Right lung (tissue), 10 donors: ENCODE measurements at places on chromosomes 6 and 20. TPM values are rescaled to one million over a fixed set of nuclear protein-coding genes. Genes with fewer than 3 reads are reported as not detected.

DNA sequence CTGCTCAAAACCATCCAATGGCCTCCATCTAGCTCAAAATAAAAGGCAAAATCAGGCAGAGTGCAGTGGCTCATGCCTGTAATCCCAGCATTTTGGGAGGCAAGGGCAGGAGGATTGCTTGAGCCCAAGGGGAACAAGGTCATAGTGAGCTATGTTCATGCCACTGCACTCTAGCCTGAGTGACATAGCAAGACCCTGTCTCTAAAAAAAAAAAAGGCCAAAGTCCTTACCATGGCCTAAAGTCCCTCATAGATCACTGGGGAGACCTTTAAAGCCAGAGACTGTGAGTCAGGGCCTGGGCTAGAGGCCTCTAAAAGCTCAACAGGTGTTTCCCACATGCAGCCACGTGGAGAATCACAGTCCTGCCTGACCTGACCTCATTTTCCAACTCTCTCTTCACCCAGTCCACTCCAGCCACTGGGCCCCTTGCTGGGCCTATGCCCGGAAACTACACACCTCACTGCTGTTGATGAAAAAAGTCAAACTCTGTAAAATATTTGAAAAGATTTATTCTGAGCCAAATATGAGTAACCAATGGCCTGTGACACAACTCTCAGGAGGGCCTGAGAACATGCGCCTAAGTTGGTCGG, 28.2 kb upstream of the TAB2 start:
- no peak for DNase-seq

GRCh38 chr6:148667395-148667794, 79.4 kb upstream of the UST start:
- no peak for DNase-seq

SIRPD gene
- 0.09 TPM for polyA plus RNA-seq

EYA2 gene
- 2.4 TPM for polyA plus RNA-seq

BTNL2 gene
- 2.1 TPM for polyA plus RNA-seq
